ENCODE measurements at places on chromosomes 16 and 17.

GRCh38 chr16:50696126-50696525 lies 2.7 kb downstream of the NOD2 start:
- DNase-seq, result no peak

GRCh38 chr17:5257124-5257523 lies 22.5 kb upstream of the SCIMP start:
- no peak for DNase-seq

GRCh38 chr17:72426948-72427760 lies 306.3 kb downstream of the SOX9 start:
- no peak for DNase-seq

- DNase-seq, result peak; percentile 76
Observed at GRCh38 chr17:78722246-78722761, 59.8 kb downstream of the CYTH1 start.

- DNase-seq, result no peak
Observed at GRCh38 chr17:57370037-57370581, 113.8 kb downstream of the MSI2 start.

- DNase-seq, result no peak
Observed at GRCh38 chr16:10103118-10103517, 79.1 kb downstream of the GRIN2A start.

DNA sequence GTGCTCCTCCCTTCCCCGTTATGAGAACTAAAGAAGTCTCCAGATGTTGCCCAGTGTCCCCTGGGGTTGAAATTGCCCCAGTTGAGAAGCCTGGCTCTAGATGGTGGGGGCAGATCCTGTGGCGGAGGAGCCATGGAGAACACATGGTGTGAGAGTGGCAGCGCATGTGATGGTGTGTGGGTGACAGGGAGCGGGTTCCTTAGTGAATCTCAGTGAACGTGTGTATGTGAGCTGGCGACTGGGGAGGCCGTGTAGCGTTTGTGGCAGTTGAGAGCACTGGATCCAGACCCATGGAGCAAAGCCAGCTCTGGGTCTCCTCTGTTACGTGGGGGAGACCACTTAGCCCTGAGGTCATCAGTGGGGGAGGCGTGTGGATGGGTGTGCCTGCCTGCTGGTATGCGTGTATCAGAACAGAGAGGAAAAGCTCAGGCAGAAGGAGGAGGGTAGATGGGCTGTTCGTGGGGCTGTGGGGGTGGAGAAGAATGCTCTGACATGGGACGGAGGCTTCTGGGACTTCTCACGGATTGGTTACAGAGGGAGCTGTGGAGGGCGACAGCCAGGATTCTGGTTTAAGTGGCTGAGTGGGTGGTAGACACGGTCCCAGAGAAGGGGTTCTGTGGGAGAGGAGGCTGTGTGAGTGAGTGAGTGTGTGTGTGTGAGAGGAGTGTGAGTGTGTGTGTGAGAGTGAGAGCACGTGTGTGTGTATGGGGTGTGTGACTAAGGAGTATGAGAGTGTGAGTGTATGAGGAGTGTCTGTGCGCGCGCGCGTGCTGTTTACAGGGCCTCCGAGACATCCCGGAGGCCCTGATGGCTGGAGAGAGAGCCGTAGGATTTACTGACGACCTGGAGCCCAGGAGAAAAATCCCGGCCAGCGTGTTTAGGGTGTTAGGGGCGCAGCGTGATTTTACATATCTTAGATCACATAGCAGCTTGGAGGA lies 193.8 kb downstream of the SNX29 start:
- DNase-seq, result no peak
